Uterine smooth muscle cell (primary cell): ENCODE measurements at places on chromosomes 7 and 10. TPM values are rescaled to one million over a fixed set of nuclear protein-coding genes. Genes with fewer than 3 reads are reported as not detected.

The EGR2 gene
- total RNA-seq: 0.22 and 1.6 TPM in 2 replicates

The TET1 gene
- total RNA-seq: 2.0 and 2.5 TPM in 2 replicates

The EPO gene
- total RNA-seq: not detected in 2 replicates

The PIK3CG gene
- total RNA-seq: not detected in 2 replicates

The AKR1B1 gene
- 44.9 and 87.5 TPM in 2 replicates for total RNA-seq

The PLPP4 gene
- 0.62 TPM in 1 of 2 replicates, not detected in the other for total RNA-seq

The LRCH4 gene
- total RNA-seq: 17.7 and 21.7 TPM in 2 replicates

The APBB1IP gene
- total RNA-seq: 0.11 and 0.37 TPM in 2 replicates

The ACSL5 gene
- 0.22 and 0.50 TPM in 2 replicates for total RNA-seq

The TMEM236 gene
- 0.11 and 0.12 TPM in 2 replicates for total RNA-seq

The ACTA2 gene
- total RNA-seq: 87.2 and 450 TPM in 2 replicates

The OIT3 gene
- under 0.01 TPM in 1 of 2 replicates, not detected in the other for total RNA-seq

The COL13A1 gene
- total RNA-seq: 31.8 and 35.9 TPM in 2 replicates

The GPR15LG gene
- not detected in 2 replicates for total RNA-seq
